Choroid plexus epithelial cell (primary cell): ENCODE measurements at places on chromosomes 5 and 9.
A peak's percentile ranks its signal among the peaks of the same experiment; 100 is the strongest.

- peak; percentile 68 for DNase-seq
Observed at GRCh38 chr5:146426853-146427618, 20.1 kb upstream of the TCERG1 start.

DNA sequence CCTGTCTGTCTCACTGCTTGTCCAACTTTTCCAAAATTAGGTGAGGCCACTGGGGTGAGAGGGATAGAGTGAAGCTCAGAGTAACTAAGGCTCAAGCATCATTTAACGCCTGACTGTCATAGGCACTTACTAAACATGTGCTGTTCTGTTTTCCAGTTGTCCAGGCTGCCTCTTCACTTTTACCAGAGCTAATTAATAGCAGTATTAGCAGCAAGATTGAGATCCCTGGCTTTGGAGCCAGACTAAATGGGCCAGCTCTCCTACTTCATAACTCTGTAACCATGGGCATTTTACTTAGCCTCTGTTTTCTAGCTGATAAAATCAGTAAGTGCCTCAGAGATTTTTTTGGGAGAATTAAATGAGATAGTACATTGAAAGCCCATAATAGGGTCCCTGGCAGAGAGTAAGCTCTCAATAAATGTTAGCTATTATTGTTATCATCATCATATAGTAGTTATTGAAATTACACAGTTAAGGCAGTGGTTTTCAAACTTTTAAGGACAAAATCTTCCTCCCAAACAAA, 146.2 kb upstream of the LHFPL2 start:
- DNase-seq = no peak

DNA sequence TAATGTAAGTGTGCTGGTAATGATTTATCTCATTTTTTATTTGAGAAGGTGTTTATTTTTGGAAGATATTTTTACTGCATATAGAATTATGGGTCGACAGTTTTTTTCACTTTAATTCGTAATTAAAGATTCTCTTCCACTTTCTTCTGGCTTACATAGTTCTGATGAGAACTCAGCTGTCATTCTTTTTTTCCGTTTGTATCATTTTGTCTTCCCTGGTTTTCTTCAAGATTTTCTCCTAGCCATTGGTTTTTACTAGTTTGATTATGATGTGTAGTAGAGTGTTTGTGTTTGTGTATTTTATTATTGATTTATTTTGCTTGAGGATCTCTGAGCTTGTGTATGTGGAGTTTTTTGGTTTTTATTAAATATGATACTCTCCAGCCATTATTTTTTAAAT, 21.7 kb downstream of the SLF1 start:
- no peak for DNase-seq

GRCh38 chr5:82881571-82882174, 195.5 kb downstream of the TMEM167A start:
- no peak for DNase-seq

- DNase-seq = no peak
Observed at GRCh38 chr9:79695531-79696175, 123.9 kb downstream of the TLE4 start.

DNA sequence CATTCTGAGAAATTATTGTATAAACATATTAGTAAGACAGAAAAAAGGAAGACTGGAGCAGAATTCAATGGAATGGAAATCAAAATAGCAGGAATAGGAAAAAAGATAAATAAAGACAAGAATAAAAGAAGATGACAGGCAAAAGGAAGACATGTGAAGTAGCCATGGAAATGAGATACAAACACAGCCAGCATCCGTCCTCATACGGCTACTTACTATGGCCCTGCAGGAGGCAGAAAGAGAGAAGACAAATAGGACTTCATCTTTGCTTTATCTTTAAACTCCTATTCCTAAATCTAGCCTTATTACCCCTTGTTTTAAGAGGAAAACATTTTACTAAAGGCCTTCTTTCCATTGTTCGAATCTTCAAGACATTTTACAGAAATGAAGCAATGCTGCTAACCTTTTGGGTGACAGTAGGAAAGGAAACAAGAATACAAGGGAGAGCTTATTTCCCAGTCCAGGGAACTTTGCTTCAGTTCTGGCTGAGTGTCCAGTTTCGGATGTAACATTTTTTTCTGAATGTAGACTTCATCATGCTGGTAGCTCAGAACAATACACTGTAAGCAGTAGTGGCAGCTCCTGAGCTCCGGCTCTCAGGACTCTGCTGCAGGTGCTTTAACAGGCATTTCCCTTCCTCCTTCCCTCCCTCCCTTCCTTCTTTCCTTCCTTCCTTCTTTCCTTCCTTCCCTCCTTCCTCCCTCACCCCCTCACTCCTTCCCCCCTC, 106.4 kb upstream of the SLC12A2 start:
- DNase-seq = no peak

DNA sequence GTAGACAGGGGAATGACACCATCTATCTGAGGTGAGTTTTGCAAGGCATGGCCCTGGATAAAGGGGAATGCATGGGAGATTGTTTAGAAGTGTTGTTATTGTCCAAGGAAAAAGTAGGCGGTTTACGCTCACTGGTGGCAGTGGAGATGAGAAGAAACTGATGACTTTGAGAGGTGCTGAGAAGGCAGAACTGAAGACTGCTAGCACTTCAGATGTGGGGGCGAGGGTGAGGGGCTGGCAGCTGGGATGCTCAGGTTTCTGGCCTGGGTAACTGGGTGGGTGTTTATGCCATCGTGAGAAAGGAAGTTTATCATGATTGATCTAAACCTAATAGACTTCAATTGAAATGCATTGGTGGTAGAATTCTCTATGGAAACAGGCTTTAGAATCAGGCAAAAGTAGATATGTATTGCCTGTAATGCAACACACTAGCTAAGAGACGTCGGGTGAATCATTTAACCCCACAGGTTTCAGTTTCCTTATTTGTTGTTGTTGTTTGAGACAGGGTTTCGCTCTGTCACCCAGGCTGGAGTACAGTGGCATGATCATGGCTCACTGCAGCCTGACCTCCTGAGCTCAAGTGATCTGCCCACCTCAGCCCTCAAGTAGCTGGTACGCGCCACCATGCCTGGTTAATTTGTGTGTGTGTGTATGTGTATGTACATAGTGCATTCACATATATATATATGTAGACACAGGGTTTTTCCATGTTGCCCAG, 123.5 kb downstream of the SLC24A2 start:
- DNase-seq = no peak

GRCh38 chr9:130839132-130840111, 4.4 kb downstream of the ABL1 start:
- DNase-seq = no peak

GRCh38 chr5:146706321-146706972, 172.1 kb downstream of the PPP2R2B start:
- no peak for DNase-seq

GRCh38 chr5:62572918-62573514, 5.6 kb upstream of the LRRC70 start:
- no peak for DNase-seq
